GM23338 (cell line): ENCODE measurements at places on chromosomes 11 and 22. TPM values are rescaled to one million over a fixed set of nuclear protein-coding genes. Genes with fewer than 3 reads are reported as not detected.

DNA sequence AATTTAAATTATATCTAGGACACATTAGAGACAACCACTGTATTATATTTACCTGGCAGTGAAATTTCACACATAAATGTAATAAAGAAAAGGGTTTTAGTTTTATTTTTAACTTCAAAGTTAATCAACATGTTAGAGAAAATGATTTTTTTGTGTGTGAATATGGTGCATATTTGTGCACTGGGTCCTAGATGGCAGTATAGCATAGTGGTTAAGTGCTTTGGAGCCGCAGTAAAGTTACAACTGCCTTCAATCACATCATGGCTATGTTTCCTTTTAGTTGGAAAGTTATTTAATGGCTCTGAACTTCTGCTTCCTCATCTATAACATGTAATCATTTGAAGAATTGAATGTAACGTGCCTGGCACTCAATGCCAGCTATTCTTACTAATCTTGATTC is 108.9 kb upstream of the DDI1 start:
- DNase-seq = peak; percentile 25
- no peaks in the 10 kb centered on the region for H3K36me3 ChIP-seq
- no peaks in the 10 kb centered on the region for H3K27me3 ChIP-seq
- H3K27ac ChIP-seq = no peak overlapping the region
- no peaks in the 10 kb centered on the region; the same call in 1 of the 2 replicates for H3K4me1 ChIP-seq

DNA sequence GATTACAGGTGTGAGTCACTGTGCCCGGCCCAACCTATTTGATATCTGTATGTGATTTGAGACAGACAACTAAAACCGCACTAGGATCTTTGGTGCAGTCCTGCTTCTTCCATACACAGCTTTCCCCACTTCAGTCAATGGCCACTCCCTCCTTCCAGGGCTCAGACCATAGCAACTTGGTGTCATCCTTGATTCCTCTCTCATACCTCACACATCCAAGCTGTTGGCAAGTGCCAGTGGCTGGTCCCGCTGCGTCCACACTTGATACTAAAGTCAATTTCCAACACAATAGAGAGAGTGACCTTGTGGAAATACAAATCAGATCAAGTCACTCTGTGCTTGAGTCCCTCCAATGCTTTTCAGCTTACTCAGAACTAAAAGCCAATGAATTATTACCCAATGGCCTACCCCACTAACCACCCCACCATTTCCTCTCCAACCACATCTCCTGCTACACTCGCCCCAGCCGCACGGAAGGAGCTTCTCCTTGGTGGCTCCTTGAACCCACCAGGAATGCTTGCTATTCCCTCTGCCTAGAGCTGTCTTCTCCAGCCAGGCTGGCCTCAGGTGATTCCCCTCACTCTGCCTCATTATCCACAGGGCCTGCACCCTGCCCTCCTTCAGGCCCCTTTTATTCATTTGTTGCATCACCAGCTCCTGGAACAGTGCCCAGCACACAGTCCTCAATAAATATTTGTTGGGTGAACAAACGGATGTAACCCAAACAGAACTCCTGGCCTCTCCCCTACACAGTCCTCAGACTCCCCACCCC is 12.9 kb downstream of the ABTB2 start:
- H3K36me3 ChIP-seq = no peaks in the 10 kb centered on the region
- no peaks in the 10 kb centered on the region for H3K27me3 ChIP-seq
- no peak overlapping the region for H3K27ac ChIP-seq
- H3K4me3 ChIP-seq = no peak overlapping the region
- peaks cover 10% of the 10 kb centered on the region for H3K4me1 ChIP-seq

GRCh38 chr22:44361391-44362126 is 48.8 kb upstream of the SHISAL1 start:
- no peak overlapping the region for H3K4me3 ChIP-seq
- H3K36me3 ChIP-seq = no peaks in the 10 kb centered on the region
- DNase-seq = no peak
- H3K4me1 ChIP-seq = peaks cover 9% of the 10 kb centered on the region; the same call in 1 of the 2 replicates

DNA sequence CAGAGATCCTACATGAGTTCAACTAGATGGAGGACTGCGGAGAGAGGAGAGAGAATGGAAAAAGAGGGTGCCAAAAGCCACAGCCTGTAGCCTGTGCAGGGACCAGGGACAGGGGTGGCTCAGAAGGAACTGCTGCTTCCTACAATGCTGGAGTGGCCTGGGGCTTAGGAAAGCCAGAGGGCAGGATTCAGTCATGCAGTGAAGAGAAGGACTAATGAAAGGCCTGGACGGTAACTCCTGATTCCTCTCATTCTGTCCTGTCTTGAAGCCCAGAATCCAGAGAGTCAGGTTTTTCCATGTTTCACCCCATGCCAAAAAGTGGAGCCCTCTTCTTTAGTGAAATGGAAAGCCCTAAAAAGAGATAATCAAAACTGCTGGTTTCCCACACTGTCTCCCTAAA is 48.4 kb upstream of the INCENP start:
- no peak overlapping the region for H3K27ac ChIP-seq
- H3K4me1 ChIP-seq = no peaks in the 10 kb centered on the region
- no peak overlapping the region for H3K4me3 ChIP-seq
- no peak for DNase-seq
- H3K36me3 ChIP-seq = no peaks in the 10 kb centered on the region

- no peaks in the 10 kb centered on the region for H3K27me3 ChIP-seq
- DNase-seq = no peak
- H3K36me3 ChIP-seq = no peaks in the 10 kb centered on the region
- no peak overlapping the region for H3K4me3 ChIP-seq
- peaks cover 7% of the 10 kb centered on the region for H3K4me1 ChIP-seq
- H3K27ac ChIP-seq = no peak overlapping the region
Measured at GRCh38 chr11:75200051-75200450, 40.5 kb upstream of the TPBGL start.

DNA sequence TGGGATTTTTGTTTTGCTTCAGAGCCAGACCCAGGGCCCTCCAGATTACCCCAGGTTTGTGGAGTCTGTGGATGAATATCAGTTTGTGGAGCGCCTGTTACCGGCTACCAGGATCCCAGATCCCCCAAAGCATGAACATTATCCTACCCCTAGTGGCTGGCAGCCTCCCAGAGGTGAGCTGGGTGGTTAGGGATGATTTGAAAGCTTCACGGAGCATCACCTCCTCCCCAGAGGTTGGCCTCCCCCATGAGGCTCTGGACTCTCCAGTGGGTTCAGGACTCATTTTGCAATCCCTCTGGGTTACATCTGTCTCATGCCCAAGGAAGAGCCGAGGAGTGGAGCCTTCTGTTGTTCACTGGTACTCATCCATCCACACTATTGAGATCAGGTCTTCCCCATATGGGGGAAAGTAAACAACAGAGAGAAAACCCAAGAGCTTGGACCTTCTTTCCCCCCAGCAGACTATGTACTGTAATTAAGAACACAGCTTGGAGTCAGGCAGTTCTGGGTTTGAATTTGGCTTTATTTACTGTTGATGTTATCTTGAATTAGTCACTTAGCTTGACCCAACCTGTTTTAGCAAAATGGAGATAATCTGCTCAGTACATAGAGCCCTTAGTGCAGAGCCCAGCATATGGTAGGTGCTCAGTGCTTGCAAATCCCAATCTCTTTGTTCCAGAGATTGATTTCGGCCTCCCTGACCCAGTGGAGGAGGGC is 2.5 kb downstream of the MRPL49 start:
- no peaks in the 10 kb centered on the region for H3K27me3 ChIP-seq
- no peak overlapping the region for H3K27ac ChIP-seq
- peaks cover 20% of the 10 kb centered on the region for H3K36me3 ChIP-seq
- H3K4me1 ChIP-seq = peaks cover 11% of the 10 kb centered on the region
- no peak for DNase-seq

- H3K4me1 ChIP-seq = no peaks in the 10 kb centered on the region
- no peak for DNase-seq
- no peaks in the 10 kb centered on the region for H3K36me3 ChIP-seq
Measured at GRCh38 chr22:46085828-46086576, 64.3 kb upstream of the PPARA start.

GRCh38 chr11:5809122-5809519 is 397 bp downstream of the OR52N2 start:
- no peak for DNase-seq
- no peak overlapping the region for H3K27ac ChIP-seq
- no peaks in the 10 kb centered on the region for H3K27me3 ChIP-seq
- no peaks in the 10 kb centered on the region for H3K36me3 ChIP-seq
- peak overlapping the region; percentile 58 for H3K4me3 ChIP-seq
- H3K4me1 ChIP-seq = peaks cover 23% of the 10 kb centered on the region

GRCh38 chr11:103889679-103890078 is 146.8 kb upstream of the DDI1 start:
- H3K4me1 ChIP-seq = no peaks in the 10 kb centered on the region
- no peak overlapping the region for H3K4me3 ChIP-seq
- DNase-seq = no peak
- no peaks in the 10 kb centered on the region for H3K27me3 ChIP-seq
- no peaks in the 10 kb centered on the region for H3K36me3 ChIP-seq
- H3K27ac ChIP-seq = no peak overlapping the region

- H3K36me3 ChIP-seq = peaks cover 4% of the 10 kb centered on the region; the same call in 1 of the 2 replicates
- H3K4me3 ChIP-seq = no peak overlapping the region
- H3K27ac ChIP-seq = no peak overlapping the region
Measured at GRCh38 chr11:104967534-104968354, 630 bp downstream of the CASP4 start.

GRCh38 chr11:19506816-19507486 is 205.7 kb upstream of the NAV2 start:
- H3K4me1 ChIP-seq = no peaks in the 10 kb centered on the region
- no peaks in the 10 kb centered on the region for H3K36me3 ChIP-seq
- no peak overlapping the region for H3K27ac ChIP-seq
- no peak for DNase-seq

DNA sequence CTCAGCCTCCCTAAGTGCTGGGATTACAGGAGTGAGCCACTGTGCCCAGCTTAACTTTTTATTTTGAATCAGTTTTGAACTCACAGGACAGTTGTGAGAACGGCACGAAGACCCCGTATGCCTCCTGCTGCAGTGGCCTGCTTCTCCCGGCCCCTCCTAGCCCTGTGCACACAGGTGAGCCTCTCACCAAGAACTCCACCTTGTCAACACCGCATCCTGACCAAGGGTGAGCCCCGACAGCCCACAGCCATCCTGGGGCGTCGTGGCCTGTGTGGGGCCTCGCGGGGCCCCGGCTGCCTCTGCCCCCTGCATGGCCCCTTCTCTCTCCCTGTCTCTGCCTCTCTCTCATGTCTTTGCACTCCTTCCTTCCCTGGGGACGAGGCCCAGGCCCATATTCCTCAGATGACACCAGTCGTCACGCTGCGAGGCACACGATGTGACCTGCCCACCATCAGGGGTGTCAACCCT is 38.8 kb downstream of the GNB1L start:
- no peaks in the 10 kb centered on the region for H3K27me3 ChIP-seq
- no peak for DNase-seq
- no peaks in the 10 kb centered on the region for H3K36me3 ChIP-seq
- H3K4me3 ChIP-seq = no peak overlapping the region
- no peaks in the 10 kb centered on the region for H3K4me1 ChIP-seq
- H3K27ac ChIP-seq = no peak overlapping the region

- DNase-seq = no peak
- H3K27ac ChIP-seq = no peak overlapping the region
- H3K36me3 ChIP-seq = peaks cover 5% of the 10 kb centered on the region
- H3K27me3 ChIP-seq = no peaks in the 10 kb centered on the region
Measured at GRCh38 chr11:133930053-133930766, 26.6 kb downstream of the IGSF9B start.

- H3K27me3 ChIP-seq = no peaks in the 10 kb centered on the region
- peaks cover 17% of the 10 kb centered on the region for H3K4me1 ChIP-seq
- H3K4me3 ChIP-seq = peak overlapping the region; percentile 43
- H3K27ac ChIP-seq = no peak overlapping the region
Measured at GRCh38 chr11:64652586-64653387, 61.8 kb downstream of the SLC22A12 start.

- H3K27ac ChIP-seq = no peak overlapping the region
- no peaks in the 10 kb centered on the region for H3K4me1 ChIP-seq
- H3K27me3 ChIP-seq = no peaks in the 10 kb centered on the region
- DNase-seq = no peak
Measured at GRCh38 chr11:35567737-35568465, 42.5 kb upstream of the PAMR1 start.

DNA sequence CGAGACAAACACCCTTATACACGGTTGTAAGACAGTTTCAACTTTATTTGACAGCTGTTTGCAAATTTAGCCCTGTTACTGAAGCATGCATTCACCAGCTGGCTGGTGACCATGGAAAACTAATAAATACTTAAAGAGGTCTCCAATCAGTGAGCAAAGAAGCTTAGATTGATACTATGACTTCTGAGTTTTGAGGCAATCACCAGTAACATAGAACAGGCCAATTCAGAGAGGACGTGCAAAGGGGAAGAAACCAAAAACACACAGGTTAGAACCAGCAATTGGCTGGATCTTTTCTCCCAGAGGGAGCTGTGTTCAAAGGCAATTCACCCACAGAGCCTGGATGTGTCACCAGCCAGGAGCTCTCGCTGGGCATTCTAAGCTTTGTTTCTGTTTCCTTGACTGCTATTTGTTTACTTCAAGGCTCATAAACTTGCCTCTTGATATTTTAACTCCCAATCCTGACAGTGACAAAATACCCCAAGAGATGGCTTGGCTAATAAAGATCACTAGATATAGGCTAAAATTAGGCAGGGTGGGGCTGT is 113.6 kb upstream of the MTMR2 start:
- H3K36me3 ChIP-seq = no peaks in the 10 kb centered on the region
- no peaks in the 10 kb centered on the region for H3K27me3 ChIP-seq
- no peak overlapping the region for H3K4me3 ChIP-seq
- no peak for DNase-seq
- 0 out of 2 replicates have a peak overlapping the region, but pooled peaks have one; percentile 64 for H3K27ac ChIP-seq
- peaks cover 7% of the 10 kb centered on the region; the same call in 1 of the 2 replicates for H3K4me1 ChIP-seq

- no peak overlapping the region for H3K27ac ChIP-seq
- H3K4me3 ChIP-seq = no peak overlapping the region
- DNase-seq = no peak
- no peaks in the 10 kb centered on the region for H3K4me1 ChIP-seq
- H3K27me3 ChIP-seq = no peaks in the 10 kb centered on the region
Measured at GRCh38 chr11:126838779-126839178, 161.8 kb downstream of the KIRREL3 start.

DNA sequence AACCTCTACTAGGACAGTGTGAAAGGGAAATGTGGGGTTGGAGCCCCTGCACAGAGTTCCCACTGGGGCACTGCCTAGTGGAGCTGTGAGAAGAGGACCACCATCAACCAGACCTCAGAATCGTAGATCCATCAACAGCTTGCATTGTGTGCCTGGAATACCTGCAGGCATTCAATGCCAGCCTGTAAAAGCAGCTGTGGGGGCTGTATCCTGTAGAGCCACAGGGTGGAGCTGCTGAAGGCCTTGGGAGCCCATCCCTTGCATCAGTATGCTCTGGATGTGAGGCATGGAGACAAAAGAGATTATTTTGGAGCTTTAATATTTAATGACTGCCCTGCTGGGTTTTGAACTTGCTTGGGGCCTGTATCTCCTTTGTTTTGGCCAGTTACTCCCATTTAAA is 46.3 kb downstream of the PGR start:
- no peak overlapping the region for H3K27ac ChIP-seq
- H3K36me3 ChIP-seq = no peaks in the 10 kb centered on the region
- peak; percentile 34 for DNase-seq
- H3K4me1 ChIP-seq = no peaks in the 10 kb centered on the region; the same call in 1 of the 2 replicates

- H3K36me3 ChIP-seq = no peaks in the 10 kb centered on the region
- DNase-seq = peak; percentile 69
Measured at GRCh38 chr11:111512296-111513239, at the start of gene BTG4. Gene BTG4 (minus strand): TSS chr11:111512386. CDS start chr11:111498776, 13,610 bp downstream.

TPCN2 gene
- total RNA-seq = 14.7 and 15.1 TPM in 2 replicates

PHOX2A gene
- not detected in 2 replicates for total RNA-seq

RIC3 gene
- total RNA-seq = 17.8 and 27.4 TPM in 2 replicates

TMEM134 gene
- total RNA-seq = 61.4 and 101 TPM in 2 replicates

C11orf97 gene
- not detected in 2 replicates for total RNA-seq

FADD gene
- total RNA-seq = 50.6 and 65.8 TPM in 2 replicates

INPPL1 gene
- total RNA-seq = 54.3 and 54.7 TPM in 2 replicates

RTL10 gene
- 17.4 and 19.2 TPM in 2 replicates for total RNA-seq
